Stimulated activated CD4-positive, alpha-beta T cell treated with anti-CD3 and anti-CD28 coated beads, Interleukin-4, amount 100 ng/mL, for 48 hours (primary cell): ENCODE measurements at places on chromosomes 12 and 14.

DNA sequence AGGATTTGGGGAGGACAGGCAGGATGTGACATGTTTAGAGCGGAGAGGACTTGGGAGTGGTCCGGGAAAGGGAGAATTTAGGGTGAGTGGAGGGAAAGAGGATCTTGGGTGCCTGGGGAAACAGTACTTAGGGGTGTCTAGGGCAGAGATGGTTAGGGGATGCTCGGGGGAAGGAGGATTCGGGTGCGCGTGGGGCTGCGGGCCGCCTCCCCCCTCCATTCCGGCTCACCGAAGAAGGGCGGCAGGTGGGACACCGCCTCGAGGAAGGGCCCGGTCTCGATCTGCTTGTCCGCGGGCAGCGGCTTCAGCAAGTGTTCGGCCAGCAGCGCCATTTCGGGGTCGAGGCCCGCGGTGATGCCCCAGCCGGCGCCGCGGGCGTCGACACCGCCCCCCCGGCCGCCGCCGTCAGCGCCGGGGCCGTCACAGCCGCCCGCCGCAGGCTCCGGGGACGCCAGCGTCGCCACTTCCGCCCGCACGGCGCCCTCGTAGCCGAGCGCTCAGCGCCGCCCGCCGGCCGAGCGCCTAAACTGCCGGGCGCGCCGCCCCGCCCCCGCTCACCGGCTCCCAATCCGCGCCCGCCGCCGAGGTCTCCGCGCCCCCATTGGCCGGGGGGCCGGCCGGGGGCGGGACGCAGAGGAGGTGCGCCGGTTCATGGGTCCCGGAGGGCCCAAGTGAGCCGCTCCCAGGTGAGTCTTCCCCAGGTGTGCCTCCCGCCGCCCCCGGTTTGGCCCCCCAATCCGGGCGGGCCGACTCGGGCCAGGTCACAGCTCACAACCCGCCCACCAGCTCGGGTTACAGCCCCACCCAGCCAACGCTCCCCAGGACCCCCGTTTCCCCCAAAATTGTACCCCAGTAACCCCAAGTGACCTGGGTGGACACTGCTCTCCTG, at the start of gene GLTP:
Gene GLTP, minus strand, starts transcription at position 499 of the 889 bp plus-strand sequence. Its CDS starts 167 bp downstream, at position 332.
- peak; percentile 85 for DNase-seq

DNA sequence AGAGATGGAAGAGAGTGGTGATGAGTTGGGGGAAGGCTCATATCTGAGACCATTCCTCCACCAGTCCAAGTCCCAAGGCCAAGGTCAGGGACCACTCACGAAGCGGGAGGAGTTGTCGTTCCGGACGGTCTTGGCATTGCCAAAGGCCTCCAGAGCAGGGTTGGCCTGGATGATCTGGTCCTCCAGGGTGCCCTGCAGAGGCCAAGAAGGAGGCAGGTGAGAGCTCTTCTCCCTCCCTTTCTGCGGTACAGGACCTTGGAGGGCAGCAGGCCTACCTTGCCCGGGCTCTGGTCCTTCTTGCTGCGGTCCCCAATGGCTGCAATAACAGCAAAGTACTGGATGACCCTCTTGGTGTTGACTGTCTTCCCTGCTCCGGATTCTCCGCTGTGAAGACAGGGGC, 4.0 kb downstream of the MYH7 start:
- no peak for DNase-seq

DNA sequence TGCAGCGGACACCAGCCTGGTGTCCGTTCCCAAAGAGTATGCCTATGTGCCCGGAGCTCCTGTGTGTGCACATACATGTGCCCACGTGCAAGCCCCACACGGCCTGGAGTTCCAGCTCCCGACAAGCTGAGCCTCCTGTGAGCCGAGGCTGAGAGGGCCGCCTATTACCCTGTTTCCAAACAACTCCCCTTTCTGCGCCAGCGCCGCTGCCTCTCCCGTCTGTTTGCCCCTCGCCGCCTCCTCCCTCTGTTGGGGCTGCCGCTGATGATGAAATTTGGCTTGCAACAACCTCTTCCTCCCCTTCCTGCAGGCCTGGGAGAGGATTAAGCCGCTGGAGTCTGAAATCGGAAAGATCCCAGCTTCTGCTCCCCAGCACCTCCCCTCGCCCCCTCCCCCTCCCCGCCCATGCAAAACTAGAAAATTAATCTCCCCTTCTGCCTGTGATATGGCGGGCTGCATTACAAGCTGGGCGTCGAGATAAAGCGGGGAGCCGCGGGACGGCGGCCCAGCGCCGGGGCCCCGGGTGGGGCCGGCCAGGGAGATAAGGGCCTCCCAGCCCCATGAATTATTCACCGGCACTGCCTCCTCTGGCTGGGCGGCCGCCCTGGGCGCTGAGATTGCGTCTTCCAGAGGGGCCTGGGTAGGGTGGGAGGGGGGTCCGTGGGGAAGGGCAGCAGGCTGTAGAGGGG, 6.8 kb upstream of the ASIC1 start:
- no peak for DNase-seq

- DNase-seq, result no peak
Observed at GRCh38 chr14:100246809-100247428, 8.0 kb downstream of the YY1 start.

GRCh38 chr14:85402569-85403162, 127.3 kb upstream of the FLRT2 start:
- no peak for DNase-seq

DNA sequence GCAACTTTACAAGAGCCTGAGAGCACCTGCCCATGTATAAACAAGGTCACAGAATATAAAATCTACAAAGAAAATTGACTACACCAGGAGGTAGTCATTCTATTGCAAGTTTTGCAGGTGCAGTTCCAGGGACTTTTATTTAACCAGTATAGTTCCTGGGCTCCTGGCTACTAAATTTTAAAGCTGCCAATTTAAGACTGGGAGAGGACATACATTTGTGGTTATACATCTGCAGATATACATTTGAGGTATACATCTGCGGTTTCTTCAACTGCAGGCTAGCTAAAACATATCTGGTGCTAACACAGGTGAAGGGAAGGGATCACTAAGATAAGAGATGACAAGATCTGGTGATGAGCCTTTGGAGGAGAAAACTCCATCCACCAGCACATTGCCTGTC, 30.2 kb downstream of the BBS10 start:
- no peak for DNase-seq

DNA sequence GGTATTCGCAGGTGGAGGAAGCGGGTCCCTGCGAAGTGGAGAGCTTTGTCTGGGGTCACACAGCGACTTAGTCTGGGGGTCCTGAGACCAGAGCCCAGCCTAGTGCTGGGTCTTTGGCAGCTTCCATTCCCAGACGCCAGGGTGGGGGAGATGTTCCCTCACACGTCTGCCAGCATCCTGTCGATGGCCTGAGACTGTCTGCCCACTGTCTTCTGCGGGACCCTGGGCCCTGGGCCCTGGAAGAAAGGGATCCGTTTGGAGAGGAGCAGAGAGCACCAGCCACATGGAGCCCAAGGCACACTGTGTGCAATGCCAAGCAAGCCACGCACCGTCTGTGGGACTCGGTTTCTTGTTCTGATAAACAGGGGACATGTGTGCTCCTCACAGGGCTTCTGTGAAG, 197.2 kb downstream of the KIF26A start:
- no peak for DNase-seq

GRCh38 chr12:115897729-115898128, 379.8 kb downstream of the MED13L start:
- no peak for DNase-seq

DNA sequence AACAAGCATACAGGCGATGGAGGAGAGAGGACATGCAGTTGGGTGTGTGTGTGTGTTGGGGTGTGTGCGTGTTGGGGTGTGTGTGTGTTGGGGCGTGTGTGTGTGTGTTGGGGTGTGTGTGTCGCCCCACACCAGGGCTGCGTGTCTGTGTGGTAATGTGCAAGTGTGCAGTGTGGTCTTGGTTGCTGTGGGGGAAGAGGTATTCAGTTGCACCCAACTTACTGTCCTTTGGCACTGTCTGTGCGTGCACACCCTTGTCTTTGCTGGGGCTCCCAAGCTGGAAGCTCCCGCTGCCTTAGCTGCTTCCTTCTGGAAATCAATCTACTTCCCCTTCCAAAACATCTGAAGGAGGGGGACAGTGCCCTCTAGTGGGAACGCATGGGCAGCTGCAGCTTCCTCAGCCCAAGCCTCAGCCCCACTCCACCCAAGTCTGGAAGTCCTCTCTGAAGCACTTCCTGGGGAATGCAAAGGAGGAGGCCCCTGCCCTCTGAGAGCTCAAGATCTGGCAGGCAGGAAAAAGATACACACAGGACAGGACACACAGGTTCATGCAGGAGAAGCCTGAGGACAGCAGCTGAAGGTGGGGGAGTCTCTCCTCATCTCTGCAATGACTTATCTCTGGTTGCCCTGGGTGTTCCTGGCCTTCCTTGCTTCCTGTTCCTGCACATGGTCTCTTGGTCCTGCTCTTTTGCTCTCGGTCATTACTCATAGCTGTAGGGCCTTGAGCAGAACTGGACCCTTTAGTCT, 13.1 kb downstream of the ASIC1 start:
- peak; percentile 62 for DNase-seq

DNA sequence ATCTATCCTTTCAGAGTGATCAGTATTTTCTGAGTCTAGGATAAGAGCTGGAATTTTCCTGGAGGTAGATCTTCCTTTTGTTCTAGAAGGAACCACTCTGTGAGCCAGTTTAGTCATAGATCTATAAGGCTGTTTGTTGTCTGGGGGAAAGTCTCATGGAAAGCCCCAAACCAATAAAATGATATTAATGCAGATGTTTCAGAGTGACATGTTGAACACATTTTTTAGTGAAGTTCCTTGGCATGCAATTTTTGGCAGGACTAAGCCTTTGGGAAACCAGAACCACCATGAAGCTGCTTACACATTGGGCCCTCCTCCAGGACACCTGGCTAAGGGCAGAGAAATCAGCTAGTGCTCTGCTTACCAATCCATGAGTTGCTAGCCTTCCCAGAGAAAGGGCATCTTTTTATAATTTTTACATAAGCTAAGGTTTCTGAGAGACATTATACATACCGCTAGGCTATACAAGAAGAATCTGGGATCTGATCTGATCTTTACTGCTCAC, 101.5 kb upstream of the PCED1B start:
- no peak for DNase-seq

- no peak for DNase-seq
Observed at GRCh38 chr12:77995436-77996167, 164.9 kb downstream of the NAV3 start.

DNA sequence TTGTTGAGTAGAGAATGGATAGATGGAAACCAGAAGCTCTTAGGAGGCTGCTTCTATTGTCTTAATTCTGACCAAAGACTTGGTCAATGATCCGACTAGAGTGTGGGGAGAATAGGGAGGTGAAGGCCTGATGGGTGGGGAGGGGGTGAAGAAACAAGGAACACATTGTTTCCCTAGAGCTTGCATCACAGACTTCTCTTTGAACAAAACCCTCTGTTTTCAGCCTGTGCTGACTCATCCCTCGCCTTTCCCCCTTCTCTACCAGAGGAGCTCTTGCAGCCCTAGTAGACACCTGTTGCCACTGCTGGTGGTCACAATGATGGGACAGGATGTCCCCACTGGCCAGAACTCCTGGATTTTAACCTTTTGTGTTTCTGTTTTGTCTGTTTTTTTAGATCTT, 46.8 kb upstream of the CISTR start:
- DNase-seq, result no peak

- DNase-seq, result no peak
Observed at GRCh38 chr12:53638057-53638456, 11.9 kb upstream of the ATF7 start.
